Globus pallidus (tissue), 1 donor: ENCODE measurements at places on chromosomes 5 and 9.

DNA sequence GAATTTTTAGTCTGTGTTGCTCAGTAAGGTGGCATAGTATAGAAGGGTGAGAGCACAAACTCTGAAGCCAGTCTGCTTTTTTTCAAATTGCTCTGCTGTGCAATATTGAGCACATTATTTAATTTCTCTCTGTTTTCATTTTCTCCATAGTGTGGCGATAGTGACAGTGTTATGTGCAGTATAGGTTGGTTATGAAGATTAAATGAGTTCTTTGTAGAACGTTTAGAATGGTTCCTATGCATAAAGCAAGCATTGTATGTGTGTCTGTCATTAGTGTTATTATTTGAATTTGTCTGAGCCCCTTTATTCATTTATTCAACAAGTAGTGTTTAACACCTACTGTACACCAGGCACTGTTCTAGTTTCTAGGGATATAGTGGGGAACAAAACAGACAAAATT lies 9.2 kb downstream of the PRR16 start:
- DNase-seq, result no peak

- no peak for DNase-seq
Measured at GRCh38 chr9:6997330-6997729, 239.6 kb downstream of the KDM4C start.

DNA sequence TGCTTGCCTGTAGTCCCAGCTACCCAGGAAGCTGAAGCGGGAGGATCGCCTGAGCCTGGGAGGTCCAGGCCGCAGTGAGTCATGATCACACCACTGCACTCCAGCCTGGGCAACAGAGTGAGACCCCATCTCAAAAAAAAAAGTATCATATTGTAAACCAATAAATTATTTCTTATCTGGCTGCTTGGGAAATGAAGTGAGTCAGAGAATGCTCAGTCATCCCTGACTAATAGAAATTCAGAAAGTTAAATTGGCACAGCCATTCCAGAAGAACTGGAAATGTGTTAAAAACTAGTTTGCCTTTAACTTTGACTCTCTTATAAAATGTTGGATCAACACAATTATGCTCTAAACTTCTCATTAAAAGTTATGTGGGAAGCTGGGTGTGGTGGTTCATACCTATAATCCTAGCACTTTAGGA lies 9.8 kb upstream of the GNE start:
- DNase-seq, result no peak

GRCh38 chr9:19127871-19128500 lies 694 bp upstream of the PLIN2 start:
- no peak for DNase-seq

DNA sequence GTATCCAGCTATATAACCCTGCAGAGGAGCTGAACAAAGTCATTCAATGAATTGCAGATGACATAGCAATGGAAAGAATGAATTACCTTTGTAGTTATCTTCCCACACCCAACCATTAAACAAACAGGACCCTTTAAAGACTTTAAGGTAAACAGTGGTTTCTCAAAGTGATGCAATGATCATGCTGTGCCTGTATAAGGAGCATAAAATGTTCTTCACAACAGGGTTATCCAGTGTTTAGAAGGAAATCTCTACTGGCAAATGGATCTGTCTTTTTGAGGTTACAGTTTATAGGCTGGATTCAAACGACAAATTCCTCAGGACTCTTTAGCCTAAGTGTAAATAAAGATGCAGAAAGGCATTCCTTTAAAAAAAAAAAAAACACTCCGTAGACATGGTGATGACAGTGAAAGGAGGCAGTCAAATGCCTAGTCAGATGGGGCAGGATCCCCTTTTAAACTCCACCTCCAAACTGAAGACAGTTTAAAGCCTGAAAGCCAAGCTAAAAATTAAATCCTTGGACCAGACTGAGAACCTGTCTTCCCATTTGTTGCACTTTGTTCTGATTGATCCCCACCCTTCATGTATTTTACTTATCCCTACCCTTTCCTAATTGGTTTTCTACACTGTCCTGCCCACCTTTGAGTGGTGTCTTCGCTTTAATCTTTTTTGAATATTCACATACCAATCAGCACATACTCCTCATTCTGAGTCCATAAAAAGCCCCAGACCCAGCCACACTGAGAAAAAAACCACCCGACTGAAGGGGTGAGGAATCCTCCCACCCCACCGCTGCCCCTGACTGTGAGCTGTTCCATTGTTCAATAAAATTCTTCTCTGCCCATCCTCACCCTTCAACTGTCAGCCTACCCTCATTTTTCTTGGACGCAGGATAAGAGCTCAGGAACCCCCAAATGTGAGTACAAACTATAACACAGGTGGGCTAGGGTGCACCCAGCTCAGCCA lies 761.3 kb upstream of the DMAC1 start:
- DNase-seq, result no peak

DNA sequence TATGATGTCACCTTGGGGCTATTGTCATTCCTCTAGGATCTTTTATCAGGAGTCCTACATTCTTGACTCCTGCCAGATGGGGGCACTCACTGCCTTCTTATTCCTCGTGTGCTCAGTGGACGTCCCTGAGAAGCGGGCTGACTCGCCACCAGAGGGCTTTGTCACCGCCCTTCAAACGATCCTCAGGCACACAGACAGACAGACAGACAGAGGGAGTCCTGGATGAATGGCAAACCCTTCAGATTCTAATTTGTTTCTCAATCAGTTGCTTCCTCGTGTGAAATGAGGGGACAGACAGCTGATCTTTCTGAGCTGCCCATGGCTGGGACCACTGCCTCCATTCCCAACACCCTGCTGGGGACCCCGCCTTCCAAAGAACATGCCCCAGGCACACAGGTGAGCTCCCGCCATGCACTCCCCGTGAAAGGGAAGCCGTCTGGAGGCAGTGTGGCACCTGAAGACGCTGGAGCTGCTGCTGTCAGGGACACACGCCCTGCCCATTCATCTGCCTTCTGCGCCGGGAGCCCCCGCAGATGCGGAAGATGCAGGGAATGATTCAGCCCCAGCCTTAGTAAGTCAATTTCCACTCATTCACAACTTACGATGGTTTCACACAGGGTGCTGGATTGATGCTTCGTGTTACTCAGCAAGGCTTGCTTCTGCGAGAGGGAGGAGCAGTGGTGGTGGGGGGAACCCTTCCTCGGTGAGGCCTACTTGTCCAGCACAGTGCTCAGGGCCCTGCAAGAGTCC lies 24.9 kb upstream of the SH3PXD2B start:
- peak; percentile 90 for DNase-seq

DNA sequence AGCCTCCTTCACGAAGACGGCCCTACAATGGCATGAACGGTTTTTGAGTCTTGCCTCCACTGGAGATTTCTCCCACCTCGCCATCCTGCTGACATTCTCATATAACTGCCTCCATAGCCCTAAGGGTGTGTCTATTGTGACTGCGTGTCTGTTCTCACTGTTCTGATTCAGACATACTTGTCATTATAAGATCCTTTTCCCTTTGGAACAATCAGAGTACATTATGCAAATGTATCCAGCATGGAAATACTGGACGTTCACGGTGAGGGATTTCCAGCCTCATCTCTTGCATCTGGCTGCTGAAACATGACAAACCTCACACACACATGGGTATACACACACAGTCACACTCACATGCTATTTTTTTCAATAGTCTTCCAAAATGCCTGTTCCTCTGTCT lies 402.1 kb downstream of the DIRAS2 start:
- DNase-seq, result no peak

- peak; percentile 26 for DNase-seq
Measured at GRCh38 chr5:62460578-62460983, 48.0 kb downstream of the IPO11 start.

GRCh38 chr9:121239071-121239470 lies 28.9 kb upstream of the GSN start:
- DNase-seq, result no peak

- peak; percentile 45 for DNase-seq
Measured at GRCh38 chr9:105608721-105609598, 51.0 kb downstream of the FKTN start.

DNA sequence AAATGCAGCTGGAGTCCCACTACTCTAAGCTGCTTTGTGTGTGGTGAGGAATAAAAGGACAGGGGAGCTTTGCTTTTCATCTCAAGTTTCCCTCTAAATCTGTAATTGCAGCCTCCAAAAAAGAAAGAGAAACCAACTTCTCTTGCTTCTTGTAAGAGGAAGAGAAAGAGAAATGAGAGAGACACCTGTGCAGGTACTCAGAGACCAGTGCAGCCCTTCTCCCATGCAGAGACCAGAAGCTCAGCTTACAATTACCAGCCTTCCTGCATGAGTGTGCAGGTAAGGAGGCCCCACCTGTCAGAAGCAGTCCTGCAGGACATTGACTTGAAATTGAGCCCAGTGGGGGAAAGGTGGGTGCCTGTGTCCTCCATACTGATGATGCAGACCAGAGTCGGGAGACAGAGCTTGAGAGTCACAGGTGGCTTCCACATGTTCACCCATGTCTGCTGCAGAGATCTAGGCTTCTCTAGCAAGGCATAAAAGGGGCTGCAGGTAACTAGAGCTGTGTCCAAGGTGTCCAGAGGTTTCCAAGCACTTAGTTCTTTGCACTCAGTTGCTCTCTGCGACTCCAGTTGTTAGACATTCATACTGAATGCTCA lies 15.3 kb upstream of the MED10 start:
- no peak for DNase-seq

DNA sequence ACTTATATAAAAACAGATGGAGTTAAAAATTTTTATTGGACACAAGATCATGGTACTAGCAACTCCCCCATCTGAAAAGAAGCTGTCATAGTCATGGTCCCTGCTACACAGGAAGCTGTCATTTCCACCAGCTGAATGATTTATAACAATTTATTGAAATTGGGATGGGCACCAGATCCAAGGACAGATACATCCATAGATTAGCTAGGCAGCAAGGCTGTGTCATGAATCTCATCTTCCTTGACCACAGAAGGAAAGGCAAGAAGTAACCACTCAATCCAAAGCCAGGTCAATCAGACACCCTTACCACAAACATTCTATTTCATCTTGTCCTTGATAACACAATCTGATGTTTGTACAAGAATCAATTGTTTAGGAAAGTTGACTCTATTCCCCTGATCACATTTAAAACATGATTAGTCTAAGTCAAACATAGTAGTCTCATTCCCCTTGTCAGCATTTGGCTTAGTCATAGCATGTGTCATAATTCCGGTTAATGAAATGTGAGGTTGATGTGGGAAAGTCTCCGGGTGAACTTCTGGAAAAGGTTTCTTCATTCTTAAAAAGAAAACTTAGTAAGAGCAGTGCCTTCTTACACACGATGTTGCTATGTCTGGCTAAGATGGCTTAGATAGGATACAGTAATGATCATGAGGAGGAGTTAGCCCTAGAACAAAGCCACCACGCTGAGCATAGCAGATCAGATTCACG lies 462.6 kb upstream of the PAPPA start:
- DNase-seq, result no peak

GRCh38 chr5:96734871-96735325 lies 72.7 kb downstream of the CAST start:
- no peak for DNase-seq

- no peak for DNase-seq
Measured at GRCh38 chr5:149415066-149415967, 36.2 kb upstream of the IL17B start.

DNA sequence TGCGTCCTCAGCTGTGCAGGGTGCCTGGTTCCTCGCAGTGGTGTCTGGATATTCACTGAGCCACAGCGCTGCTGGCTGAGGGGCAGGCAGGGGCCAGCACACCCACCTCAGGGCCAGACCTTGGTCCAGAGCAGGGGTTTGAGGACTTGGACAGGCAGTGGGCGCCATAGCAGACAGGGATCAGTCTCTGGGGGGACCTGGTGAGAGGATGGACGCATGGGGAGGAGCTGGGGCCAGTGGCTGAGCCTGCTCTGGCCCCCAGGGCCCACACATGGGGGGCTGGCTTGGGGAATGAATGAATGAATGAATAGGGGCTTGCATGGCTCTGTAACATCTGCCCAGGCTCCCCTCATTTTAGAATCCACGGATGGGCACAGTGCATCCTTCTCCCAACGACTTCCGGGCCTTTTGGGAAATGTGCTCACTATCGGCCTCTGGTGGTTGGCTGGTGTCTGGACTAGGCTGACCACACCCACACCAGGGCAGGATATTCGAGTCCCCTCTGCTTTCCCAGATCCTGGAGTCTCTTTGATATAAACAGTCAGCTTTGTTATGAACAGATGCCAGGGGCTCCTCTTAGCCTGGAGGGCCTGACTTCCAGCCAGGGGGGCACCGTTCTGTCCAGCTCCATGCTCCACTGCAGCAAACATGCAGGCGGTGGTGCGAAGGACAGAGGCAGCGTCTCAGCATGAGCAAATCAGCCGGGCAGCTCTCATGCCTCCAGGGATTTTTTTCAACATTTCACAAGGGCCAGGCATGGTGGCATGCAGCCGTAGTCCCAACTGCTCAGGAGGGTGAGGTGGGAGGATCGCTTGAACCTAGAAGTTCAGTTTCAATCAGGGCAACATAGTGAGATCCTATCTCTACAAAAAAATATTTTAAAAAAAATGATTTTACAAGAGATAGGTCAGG lies 62.6 kb downstream of the NEK6 start:
- peak; percentile 46 for DNase-seq

- no peak for DNase-seq
Measured at GRCh38 chr5:113598926-113599325, 85.4 kb downstream of the YTHDC2 start.

GRCh38 chr5:142998316-142999020 lies 228.3 kb downstream of the ARHGAP26 start:
- DNase-seq, result no peak

DNA sequence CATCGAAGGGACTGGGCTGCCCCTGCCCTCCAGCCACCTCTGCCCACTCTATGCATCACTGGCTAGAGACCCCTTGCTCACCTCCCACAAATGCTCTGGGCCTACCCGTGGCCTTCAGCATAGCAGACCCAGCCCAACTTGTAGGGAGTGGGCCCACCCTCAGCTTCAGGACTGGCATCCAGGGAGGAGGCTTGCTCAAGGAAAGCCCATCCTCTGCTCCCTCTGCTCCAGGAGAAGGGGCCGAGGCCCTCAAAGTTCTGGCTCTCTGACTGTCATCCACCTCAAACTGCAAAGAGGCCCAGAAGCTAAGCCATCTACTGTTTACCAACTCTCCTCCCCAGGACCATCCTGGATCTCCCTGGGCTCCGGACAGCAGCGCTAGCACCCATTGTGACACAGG lies 84.5 kb downstream of the C5orf15 start:
- no peak for DNase-seq

DNA sequence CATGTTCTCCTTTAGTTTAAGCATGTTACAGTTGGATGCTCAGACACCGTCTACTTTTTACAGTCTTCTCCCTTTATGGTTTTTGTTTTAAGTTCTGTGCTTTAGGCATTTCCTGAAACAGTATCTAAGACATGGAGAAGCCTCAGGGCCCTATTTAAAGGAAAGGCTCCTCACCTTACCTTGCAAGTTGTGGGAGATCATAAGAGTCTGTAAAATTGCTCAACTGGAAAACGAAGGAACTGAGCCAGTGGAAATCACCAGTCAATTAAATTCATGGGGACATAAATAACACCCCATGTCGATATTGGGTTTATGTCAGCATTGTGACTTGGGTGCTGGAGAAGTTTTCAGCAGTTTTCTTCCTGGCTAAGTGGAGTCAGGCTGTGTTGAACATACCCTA lies 239.2 kb downstream of the KIF4B start:
- DNase-seq, result no peak
